ENCODE measurements at places on chromosomes 11 and 22.

DNA sequence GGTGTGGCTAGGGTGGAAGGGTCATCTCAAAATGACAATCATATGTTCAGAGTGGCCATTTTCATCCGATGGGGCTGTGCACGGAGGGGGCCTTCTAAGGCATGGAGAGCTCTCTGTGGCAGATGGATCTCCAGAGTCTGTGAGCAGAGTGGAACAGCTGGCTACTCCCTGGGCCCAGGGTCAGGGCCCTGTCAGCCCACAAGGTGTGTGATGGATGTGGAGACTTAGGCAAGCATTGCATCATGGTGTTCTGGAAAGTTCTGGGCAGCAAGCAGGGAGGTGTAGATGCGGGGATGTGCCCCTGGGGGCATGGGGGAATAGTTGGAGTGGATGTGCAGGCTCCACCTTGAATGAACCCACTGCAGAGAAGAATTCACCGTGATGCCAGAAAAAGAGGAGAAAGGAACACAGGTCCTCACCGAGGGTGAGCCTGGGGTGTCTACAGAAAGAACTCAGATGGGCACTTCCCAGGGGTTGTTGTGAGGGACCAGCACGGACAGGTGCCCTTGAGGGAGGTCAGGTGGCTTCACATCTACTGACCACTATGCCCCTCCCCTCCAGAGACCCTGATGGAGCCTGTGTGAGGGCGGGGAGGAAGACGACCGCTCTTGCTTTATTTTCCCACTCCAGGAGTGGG lies 51.1 kb downstream of the CHRDL2 start:
- DNase-seq = no peak

GRCh38 chr11:95684701-95685100 lies 104.9 kb downstream of the FAM76B start:
- DNase-seq = no peak

DNA sequence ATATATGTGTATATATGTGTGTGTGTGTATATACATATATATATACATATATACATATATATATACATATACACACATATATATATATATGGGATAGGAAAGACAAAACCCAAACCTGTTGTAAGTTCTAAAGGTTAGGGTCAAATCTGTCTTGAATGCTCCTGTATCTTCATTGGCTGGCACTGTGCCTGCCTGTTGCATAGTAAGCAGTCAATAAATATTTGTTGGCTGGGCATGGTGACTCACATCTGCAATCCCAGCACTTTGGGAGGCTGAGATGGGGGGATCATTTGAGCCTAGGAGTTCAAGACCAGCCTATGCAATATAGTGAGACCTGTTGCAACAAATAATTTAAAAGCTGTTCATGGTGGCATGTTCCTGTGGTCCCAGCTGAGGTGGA lies 205.4 kb downstream of the DBX1 start:
- no peak for DNase-seq

- DNase-seq = no peak
Observed at GRCh38 chr11:118057251-118058145, 19.4 kb upstream of the TMPRSS4 start.

DNA sequence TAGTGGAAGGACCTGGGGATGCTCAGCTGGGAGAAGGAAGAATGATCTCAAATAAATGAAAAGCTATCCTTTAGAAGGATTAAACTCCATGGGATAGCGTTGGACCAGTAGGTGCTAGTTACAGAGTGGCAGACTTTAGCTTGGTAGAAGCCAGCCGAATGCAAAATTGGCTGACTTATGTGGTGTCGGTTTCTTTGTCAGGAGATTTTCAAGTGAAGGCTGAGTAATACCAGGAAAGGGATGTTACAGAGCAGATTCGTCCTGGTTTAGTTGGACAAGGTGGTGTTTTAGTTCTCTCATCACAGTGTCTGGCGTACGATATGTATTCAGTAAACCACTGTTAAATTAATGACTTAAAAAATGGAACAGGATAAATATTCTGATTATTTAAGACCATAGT lies 26.0 kb downstream of the FDX1 start:
- no peak for DNase-seq

GRCh38 chr22:20430101-20430719 lies 7.4 kb downstream of the SCARF2 start:
- DNase-seq = no peak

DNA sequence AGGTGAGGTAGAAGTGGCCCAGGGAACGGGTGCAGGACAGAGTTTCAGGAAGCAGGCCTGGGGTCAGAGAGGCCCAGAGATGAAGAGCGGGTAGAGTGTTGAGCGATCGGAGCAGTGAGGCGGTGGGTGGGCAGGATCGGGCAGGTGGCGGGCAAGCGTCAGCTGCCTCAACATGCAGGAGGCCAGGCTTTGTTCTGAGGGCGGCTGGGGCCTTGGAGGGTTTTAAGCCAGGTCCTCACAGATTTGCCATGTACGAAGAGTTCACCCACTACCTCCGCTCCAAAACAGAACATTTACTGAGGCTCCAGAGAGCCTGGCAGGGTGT lies 29.4 kb downstream of the FLRT1 start:
- no peak for DNase-seq

DNA sequence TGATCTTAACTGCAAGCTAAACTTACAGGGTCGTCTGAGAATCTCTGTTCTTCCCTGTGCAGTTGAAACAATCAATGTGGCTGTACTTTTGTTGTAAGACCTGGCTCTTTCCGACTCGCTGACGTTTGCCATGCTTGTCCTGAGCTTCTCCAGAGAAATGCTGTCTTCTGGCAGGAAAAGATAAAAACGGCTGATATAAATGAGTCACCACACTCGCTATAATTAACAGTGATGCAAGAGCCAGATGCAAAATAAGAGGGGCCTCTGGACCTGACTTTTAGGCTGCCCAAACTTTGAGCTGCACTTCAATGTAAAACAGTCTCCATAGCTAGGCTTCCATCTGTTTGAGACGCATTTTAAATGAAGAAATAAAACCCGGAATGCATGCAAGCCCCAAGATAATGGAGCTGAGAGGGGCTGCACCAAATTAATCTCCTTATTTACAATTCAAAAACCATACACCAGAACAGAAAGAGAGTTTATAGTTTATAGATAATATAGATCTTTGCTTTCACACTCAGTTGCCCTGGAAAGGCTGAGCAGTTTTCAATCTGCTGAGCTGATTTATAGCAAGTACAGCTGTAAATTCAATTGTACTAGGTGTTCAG lies 48.5 kb downstream of the WT1 start:
- DNase-seq = no peak

- peak; percentile 9 for DNase-seq
Observed at GRCh38 chr11:118338637-118339061, 3.9 kb downstream of the CD3D start.

DNA sequence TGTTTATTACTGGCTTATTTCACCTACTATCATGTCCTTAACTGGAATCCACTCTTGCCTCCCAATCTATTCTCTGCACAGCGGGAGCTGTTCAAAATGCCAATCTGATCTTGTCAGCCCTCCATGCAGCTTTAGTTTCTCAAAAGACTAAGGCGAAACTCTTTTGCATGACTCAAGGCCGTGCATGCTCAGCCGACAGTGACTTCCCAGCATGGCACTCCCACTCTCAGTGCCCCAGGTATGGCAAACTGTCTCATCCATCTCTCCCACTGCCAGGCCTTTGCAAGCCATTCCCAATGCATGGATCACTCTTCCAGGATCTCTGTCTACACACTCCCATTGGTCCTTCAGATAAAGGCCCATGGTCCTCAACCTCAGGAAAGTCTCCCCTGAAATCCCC lies 245.9 kb downstream of the LARGE1 start:
- no peak for DNase-seq

DNA sequence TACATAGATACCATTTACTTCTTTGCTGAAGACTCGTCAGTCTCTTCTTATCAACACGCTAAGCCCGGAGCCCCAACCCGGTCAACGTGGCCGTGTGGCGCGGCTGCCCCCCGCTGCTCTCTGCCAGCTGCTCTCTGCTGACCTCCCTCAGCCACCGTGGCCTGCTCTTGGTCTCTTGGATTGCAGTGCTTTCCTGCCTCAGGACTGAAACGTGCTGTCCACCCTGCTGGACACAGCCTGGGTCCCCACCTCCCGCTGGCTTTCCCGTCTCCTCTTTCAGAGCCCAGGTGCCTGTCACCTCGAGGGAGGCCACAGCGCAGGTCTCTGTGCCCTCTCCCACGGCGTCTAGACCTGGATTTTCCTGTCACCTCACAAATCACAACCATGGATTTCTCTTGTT lies 388.1 kb upstream of the B3GAT1 start:
- DNase-seq = no peak

DNA sequence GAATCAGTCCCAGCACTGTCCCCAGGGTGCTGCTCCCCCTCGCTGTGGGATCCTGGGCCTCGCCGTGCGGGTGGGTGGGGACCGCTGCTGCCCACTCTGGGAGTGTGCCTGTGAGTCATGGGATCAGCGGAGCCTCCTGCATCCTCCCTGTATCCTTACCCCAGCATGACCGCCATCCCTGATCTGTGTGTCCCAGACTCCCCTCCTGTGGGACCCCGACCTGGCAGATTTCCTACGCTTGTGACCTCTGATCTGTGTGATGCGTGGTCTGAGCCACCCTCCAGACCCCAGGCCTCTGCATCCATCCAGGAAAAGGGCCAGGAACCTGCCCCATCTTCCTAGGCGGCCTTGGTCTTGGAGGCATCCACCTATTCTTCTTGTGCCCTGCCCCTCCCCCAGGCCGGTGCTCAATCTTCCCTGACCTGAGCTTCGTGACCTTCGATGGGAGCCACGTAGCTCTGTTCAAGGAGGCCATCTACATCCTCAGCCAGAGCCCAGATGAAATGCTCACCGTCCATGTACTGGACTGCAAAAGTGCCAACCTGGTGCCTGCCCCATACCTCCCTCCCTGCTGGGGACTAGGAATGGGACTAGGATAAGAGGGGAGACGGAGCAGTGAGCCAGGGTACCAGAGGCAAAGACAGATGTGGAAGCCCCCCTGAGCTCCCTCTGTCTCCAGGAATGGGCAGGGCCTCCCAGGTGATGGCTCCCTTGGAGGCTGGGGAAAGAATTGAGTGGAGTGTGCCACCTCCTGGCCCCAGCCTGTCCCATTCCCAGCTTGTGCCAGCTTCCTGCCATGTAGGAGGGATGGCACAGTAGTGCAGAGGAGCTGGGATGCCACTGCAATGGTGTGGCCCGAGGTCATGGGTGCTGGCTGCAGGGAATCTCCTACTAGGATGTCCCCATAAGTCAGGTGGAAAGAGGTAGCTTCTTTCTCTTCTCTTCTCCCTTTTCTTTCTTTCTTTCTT lies 65.4 kb downstream of the OTOG start:
- no peak for DNase-seq

DNA sequence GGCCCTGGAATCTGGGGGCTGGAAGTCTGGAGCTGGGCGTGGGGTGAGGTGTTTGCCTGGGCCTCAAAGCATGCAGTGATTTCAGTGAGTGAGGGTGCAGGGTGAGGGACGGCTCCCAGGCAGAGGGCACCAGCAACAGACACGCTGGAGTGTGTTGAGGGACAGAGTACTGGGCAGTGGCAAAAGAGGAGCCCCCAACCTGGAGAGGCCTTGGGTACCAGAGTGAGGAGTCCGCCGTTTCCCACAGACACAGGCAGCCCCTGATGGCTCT lies 12.0 kb upstream of the TBC1D22A start:
- DNase-seq = no peak

DNA sequence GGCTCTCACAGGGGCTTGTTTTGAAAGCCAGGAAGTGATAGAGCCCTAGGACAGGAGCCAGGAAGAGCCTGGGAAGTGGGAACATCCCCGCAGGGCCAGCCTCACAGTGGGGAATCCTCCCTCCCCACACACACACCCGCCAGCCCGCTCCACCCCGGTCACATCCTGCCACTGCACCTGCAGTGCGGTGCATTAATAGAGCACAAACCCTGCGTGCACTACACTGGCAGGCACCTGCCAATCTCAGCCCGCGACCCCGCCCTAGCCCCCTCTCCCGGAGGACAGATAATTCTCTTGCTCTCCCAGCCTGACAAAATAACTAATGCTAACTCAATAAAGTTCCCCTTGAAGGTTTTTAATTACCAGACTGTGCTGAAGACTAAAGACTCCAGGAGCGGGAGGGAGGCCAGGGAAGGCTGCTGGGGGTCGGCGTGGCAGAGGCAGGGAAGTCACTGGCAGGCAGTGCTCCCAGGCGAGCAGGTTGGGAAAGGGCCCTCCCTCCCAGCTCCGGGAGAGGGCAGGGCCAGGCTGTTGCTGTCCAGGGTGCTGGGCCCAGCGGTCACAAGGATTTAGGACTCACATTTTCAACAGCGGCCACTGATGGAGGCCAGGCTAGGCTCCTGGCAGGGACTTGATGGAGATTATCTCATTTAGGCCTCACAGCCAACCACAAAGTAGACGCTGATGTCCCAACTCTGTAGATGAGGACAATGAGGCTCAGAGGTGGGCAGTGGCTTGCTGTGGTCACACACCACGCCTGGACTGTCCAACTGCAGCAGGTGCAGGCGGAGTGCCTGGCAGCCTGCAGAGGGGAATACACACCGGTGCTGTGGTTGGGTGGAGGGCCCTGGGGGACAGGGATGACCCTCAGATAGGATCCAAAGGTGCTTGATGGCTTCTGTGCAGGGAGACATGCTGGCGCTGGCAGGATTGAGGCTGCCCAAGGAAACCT lies 23.9 kb upstream of the TCF20 start:
- DNase-seq = peak; percentile 92

GRCh38 chr22:30875481-30876215 lies 92.9 kb downstream of the MORC2 start:
- DNase-seq = no peak

GRCh38 chr22:46654927-46655595 lies 34.9 kb downstream of the GRAMD4 start:
- DNase-seq = no peak

- DNase-seq = peak; percentile 72
Observed at GRCh38 chr11:104163100-104164027, 583 bp downstream of the PDGFD start.

DNA sequence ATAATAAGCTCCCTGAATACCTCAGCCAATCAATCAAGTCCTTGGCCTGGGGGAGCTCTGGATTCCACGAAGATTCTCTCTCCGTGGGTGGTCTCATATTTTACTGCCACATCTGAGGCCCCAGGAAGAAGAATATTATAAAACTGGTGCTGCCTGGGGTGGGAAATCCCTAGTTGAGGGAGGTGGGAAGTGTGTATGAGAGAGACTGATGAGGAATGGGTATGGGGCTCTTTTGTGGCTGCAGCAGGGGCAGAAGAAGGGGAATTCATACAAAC lies 71.5 kb downstream of the SYN3 start:
- no peak for DNase-seq

DNA sequence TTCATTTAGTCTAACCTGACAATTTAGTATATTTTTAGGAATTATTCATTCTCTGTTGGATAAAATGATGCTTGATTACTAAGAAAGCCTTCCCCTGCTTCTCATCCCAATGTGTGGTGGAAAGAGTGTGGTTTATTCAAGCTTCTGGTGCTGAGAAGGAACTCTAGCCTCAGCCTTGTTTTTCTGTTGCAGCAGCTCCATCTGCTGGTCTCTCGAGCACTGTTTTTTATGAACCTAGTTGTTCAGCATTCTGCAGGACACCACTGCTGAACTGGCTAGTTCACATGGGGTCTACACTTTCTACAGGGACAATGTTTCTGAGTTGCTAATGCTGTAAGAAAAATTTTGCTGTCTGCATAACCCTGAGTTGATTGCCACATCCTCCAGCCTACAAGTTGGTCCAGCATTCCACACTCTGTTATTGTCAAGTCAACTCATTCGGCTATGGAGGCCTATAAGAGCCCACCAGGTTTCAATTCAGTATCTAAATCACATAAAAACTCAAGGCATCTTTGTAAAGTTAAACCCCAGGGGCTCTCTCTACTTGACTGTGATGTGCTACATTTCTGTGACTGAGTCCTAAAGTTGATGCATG lies 14.3 kb downstream of the OR2AG2 start:
- peak; percentile 81 for DNase-seq

GRCh38 chr11:66883016-66883965 lies 26.4 kb downstream of the LRFN4 start:
- peak; percentile 92 for DNase-seq
